GM12865 (cell line): ENCODE measurements at places on chromosomes 4 and X.

DNA sequence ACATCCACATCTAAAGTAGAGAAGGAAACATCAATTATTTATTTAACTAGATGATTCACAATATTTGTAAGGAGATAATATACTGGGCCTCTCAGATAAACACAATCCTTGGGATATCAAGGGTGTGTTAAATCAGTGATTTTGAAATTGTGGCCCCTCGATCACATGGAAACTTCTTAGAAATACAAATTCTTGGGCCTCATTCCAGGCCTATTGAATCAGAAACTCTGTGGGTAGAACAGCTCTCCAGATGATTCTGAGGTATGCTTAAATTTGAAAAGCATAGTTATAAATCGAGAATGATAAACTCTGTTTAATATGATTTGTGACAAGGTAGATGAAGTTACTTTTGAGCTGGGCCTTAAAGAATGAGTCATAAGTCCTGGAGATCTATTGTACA is 64.3 kb upstream of the GPR174 start:
- DNase-seq: no peak

DNA sequence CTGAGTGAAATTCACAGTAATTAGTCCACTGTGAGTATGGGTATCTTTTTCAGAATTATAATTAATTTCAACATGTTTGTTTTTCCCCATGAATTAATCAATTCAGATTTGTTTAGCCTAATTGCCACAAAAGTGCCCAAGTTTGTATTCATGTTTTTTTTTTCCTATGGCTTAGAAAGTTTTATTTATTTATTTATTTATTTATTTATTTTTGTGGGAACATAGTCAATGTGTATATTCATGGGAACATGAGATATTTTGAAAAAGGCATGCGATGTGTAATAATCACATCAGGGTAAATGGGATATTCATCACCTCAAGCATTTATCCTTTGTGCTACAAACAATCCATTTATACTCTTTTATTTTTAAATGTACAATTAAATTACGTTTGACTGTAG is 475.3 kb downstream of the ADGRL3 start:
- no peak for DNase-seq

DNA sequence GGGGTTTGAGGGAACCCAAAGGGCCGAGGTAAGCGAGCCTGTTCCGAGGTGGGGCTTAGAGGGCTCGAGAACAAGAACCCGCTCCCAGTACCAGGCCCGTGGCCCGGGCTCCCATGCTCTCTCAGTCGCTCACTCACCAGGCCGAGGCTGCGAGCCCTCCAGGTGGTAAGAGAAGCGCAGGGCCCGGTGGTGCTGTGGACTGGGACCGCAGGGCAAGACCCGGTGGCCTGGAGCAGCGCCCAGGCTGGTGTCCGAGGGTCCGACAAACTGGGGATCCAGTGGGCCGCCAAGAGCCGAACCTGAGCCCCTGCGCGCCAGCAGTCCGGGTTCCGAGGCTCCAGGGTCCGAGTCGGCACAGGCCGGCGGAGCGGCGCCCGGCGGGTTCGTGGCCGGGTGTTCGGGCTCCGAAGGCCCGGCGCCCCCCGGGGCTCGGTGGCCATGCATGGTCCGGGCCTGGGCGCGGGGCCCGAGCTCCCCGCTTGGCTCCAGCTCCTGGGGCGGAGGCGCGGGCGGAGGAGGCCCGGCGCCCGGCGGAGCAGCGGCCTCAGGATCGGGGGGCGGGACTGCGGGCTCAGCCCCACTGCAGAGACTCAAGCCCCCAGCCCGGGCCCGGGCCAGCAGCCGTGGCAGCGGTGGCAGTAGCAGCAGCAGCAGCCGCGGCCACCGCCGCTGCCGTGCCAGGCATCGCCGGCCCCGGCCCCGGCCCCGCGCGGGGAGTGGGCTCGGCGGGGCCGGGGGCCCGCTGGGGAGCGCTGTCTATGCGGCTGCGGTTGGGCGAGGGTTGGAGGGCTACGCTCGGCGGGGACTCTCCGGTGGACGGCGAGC is 833 bp downstream of the FGD1 start:
- DNase-seq: no peak

GRCh38 chr4:121088867-121089266 is 16.5 kb upstream of the NDNF start:
- no peak for DNase-seq

- no peak for DNase-seq
Observed at GRCh38 chr4:146407669-146408084, 114.1 kb downstream of the SLC10A7 start.

- no peak for DNase-seq
Observed at GRCh38 chrX:11244636-11245035, 48.6 kb upstream of the AMELX start.

- no peak for DNase-seq
Observed at GRCh38 chr4:96519291-96519690, 679.4 kb downstream of the PDHA2 start.

DNA sequence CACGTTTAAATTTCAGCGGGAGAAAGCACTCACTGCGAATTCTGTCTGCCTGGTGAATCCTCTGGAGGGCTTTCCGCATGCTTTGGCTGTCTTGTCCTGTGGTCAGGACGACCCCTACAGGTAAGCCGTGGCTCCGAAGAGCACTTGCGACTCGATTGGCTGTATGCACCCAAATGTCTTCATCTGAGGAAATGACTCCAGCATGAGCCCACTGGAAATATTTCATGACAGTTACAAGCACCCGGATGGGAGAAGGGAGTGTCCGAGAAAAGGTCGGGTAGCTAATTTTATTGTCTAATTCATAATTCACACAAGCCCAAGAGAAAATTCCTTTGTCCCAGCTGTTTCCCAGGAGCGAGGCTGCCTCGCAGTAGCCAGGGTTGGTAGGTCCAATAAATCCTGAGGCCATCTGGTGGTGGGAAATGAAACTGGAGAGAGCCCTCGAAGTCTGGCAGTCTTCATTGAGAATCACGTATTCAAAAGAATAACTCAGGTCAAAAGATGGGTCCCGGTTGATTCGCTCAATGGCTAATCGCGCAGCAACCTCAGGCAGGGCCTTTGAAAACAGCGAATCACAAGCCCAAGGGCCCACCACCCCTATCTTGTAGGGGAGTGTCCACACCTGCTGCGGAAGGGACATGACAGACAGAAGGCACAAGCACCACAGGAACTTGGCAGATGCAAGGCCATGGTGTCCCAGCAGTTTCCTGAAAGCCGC is 6.6 kb downstream of the GUCY2F start:
- DNase-seq: peak; percentile 11

- peak; percentile 37 for DNase-seq
Observed at GRCh38 chr4:152524427-152524826, 11.5 kb downstream of the FBXW7 start.

GRCh38 chrX:11724122-11725017 is 33.7 kb upstream of the MSL3 start:
- DNase-seq: peak; percentile 53

DNA sequence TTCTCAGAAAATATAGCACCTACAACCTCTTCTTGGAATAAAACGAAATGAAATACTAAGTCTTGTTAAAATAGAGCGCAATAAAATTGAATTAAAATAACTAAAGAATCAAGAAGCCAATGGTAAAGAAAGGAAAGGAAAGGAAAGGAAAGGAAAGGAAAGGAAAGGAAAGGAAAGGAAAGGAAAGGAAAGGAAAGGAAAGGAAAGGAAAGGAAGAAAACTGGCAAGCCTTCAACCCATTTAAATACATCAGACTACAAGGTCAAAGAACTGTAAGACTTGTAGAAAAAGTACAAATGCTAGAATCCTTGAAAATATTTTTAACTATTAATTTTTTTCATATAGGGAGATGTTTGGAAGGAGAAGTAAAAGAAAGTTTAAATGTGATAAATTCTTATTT is 372.1 kb downstream of the IQCM start:
- DNase-seq: no peak

DNA sequence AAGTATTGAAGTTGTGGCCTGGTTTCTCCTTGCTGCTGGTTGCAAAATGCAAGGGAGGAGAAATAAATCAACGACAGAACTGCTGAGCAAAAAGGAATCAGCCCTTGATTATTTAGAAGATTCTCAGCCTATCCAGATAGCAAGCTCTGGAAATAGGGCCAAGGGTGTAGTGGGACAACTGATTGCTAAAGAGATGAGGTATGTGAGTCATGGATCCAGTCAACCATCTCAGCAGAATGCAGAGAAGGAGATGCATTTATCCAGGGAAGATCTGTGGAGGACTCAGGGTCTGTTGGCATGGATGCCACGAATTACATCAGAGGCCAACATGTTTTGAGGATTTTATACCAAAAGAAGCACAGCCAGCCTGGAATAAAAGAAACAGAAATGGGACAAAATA is 36.7 kb downstream of the FOXR2 start:
- DNase-seq: no peak

- DNase-seq: no peak
Observed at GRCh38 chr4:99863-100262, 24.4 kb upstream of the ZNF718 start.

GRCh38 chr4:1814453-1814852 is 21.4 kb downstream of the FGFR3 start:
- no peak for DNase-seq

DNA sequence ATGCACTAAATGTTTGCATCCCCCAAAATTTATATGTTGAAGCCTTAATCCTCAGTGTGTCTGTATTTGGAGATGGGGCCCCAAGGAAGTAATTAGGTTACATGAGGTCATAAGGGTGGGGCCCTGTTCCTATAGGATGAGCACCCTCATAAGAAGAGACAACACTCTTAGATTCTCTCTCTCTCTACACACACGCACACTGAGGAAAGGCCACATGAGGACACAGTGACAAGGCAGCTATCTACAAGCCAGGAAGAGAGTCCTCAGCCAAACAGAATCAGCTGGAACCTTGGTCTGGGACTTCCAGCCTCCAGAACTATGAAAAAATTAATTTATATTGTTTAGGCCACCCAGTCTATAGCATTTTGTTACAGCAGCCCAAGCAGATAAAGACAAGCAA is 69.3 kb upstream of the NOCT start:
- DNase-seq: no peak

DNA sequence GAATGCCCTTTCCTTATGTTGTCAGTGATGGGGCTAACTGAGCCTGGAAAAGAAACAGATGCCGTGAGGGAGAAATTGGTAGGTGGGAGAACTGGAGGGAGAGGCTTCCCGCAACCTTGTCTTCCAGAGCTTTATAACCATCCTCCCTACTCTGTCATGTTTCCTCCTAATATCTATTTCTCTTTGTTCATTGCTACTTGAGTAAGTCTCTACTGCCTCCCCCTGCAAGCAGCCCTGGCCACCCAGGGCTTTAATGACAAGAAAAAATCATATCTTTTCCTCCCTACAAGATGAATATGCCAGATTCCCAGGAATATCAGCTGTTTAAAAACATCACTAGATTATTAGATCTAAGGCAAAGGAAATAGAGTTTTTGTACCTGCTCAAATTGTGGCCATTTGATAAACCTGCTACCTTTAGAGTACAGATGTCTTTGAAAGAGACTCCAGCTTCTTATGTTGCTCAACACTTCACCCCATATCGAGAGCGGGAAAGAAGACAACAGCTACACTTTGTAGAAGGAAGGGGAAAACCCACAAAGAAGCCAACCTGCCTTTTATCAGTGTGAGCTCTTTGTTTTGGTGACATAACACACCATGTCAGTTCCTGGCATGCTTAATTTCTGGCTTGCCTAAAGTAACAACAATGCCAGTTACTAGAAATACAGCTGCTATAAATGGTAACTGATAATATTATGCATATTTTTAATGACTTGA is 186.6 kb upstream of the LEF1 start:
- peak; percentile 32 for DNase-seq

- no peak for DNase-seq
Observed at GRCh38 chrX:68936608-68937007, 107.8 kb downstream of the EFNB1 start.

DNA sequence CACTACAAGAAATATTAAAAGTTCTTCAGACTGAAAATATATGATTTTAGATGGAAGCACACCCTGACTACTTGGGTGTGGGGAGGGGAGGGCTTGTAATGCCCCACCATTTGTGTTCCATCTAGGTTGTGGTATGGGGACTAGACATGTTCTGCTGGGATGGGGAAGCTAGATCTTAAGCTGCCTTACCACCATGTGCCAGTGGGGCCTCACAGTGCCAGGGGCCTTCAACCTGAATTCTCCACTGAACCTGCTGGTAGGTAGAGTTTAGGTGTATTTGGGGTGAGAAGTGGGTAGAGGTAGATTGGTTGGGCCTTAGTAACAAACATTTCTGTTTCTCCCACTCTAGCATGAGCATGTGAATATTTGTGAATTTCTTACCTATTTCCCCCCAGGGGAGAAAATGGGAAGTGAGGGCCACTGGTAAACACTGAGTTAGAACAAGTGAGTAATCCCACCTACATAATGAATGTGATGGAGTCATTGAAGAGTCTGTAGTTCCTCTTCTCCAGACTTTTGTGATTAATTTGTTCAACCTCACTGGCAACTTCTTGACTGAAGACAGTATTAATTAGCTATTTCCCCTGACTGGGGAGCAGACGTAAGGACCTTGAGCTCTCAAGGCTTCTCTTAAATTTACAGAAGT is 44.0 kb downstream of the BRCC3 start:
- DNase-seq: no peak

DNA sequence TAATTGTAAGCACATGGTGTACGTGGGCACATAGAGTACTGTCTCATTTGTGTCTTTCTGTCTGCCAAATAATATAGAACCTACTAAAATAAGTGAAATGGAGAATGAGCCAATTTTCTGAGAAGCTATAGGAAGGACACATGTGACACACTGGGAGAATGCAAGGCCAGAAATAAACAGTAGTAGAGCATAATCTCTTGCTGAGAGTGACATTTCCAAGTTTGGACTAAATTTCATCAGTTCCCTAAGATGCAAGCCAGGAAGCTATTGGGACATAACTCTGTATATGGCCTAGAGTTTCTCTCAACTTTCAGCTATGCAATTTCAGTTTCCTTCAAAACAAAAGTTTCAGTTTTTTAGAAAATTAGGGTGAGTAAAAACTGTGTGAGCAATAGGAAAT is 638.7 kb downstream of the PCDH18 start:
- no peak for DNase-seq

- no peak for DNase-seq
Observed at GRCh38 chr4:47561331-47561730, 76.3 kb downstream of the ATP10D start.

GRCh38 chr4:156294577-156294976 is 340.9 kb upstream of the CTSO start:
- peak; percentile 28 for DNase-seq

DNA sequence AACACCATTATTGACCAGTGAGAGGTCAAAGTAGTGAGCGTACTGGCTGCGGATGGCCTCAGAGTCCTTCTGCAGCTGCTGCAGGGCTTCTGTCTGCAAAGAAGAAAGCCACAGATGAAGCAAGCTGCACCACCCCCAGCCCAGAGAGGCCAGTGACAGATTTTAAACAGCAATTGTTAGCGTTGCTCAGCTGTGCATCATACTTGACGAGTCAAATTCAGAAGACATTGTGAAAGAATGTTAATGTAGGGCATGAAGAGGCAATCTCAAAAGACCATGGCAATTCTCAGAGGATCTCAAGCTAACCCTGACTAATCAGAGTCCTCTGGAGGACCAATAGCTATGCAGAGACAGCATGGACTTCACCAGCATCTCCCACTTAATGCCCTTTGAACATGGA is 16.6 kb downstream of the DKC1 start:
- no peak for DNase-seq

DNA sequence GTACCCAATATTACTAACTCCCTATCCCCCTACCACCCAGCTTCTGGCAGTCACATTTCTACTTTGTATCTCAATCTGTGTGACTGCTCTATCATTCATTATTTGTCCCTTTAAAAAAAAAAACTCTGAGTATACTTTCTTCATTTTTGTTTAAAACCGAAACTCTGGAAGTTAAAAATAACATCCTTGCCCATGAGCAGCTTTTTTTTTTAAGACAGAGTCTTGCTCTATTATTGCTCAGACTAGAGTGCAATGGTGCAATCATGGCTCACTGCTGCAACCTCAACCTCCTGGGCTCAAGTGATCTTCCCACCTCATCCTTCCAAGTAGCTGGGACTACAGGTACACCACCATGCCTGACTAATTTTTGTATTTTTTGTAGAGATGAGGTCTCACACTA is 15.8 kb downstream of the UBE2K start:
- DNase-seq: peak; percentile 61
